ENCODE measurements at places on chromosomes 7 and 10.

DNA sequence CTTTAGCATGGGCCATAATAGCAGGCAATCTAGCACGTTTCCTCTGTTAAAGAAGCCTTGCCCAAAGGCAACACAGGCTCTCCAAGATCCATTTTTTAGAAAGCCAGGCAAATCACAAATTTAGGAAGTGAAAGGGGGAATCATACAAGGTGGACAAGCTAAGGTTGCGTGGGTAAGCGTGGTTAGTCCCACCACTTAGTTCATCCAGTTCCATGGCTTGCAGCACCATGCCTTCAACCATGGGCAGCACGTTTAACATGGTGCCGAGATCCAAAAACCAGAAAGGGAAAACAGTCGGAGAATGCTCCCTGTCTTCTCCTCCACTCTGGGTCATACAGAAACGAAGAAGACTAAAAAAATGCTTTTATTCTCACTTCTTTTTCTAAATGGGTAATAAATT lies 234.4 kb upstream of the IMMP2L start:
- peak; percentile 31 for DNase-seq

GRCh38 chr10:7054915-7055314 lies 355.9 kb downstream of the SFMBT2 start:
- no peak for DNase-seq

- DNase-seq = peak; percentile 54
Observed at GRCh38 chr10:92573091-92573797, 649 bp downstream of the IDE start.

DNA sequence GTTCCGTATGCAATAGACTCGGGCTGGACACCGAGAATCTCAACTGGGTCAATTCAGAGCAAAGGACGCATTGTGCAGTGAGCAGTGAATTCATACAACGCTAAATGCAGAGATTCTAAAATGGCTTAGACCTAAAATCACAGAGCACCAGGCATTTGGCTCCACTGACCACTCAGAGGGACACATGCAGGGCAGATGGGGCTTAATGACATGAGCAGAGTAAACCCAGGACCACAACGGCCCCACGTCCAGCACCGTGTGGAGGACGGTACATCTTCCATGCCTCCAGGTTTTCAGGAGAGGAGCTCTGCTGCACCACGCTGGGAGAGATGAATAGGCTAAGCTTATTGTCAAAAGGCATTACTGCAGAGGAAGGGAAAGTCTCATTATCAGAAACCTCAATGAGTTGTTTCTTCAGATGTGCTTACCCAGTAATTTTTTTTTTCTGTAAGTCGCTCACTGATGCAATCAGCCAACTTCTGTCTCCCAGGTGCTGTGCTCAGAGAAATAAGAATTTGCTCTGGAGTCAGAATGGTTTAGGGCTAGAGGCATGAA lies 555.0 kb downstream of the PTPRN2 start:
- DNase-seq = no peak

- no peak for DNase-seq
Observed at GRCh38 chr10:26628395-26628794, 69.1 kb upstream of the PDSS1 start.

DNA sequence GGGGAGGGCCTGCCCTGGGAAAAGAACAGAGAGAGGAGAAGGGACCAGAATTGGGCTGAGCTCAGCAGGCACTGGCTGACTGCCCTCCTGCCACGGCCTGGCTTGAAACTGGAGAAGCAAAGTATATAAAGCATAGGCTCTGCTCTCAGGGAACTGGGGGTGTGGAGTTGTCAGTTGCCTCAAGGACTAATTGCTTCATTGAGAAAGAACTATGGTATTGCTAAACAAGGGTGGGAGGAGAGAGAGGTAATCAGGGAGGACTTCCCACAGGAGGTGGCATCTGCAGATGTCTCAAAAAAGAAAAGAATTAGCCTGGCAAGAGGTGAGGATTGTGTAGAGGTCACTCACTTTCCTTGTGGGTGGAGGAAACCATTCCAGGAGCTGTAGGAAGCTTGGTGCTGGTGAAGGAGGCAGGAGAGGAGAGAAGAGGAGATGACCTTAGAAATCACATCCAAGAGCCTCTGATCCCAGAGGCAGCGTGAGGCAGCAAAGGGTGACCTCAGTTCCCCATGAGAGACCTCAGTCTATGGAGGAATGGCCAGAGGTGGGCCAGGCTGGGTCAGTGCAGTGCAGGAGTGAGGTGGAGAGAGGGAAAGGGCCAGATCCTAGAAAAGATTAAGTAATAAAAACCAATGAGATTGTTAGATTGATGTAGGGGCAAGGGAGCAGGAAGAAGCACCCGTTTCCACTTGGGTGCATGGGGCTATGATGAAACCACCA lies 2.4 kb downstream of the PILRB start:
- no peak for DNase-seq
